Colonic mucosa (tissue), 4 donors: ENCODE measurements at places on chromosomes 2 and 18. TPM values are rescaled to one million over a fixed set of nuclear protein-coding genes. Genes with fewer than 3 reads are reported as not detected.

CDKL4 gene
- total RNA-seq: 0.64 TPM

AGXT gene
- 1.9 TPM for total RNA-seq

DNA sequence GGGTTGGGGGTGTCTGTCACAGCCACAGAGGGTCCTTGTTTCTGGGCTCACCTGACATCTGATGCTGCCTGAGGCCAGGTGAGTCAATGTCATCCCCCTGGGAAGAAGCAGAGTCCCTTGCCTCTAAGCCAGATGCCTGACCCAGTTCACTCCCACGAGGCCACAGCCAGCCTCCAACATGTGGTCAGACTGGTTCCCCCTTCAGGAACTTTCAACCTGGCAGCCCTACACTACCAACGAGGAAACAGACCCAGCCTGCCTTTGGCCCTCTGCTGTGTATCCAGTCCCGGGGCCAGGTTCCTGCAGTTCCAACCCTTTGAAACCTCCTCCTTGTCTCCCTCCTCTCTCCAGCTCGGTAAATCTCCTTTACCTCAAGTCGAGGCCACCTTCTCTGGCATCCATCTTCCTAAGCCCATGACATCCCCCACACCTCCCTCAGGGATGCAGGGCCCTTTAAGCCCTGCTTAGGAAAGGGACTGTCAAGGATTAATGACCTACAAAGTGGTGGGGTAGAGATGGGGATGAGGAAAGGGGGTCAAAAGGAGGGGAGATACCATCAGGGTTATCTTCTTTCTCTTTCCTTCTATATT is 49.2 kb upstream of the SMAD2 start:
- no peak overlapping the region for H3K27ac ChIP-seq
- no peak overlapping the region for H3K4me3 ChIP-seq
- no peaks in the 10 kb centered on the region for H3K27me3 ChIP-seq

DNA sequence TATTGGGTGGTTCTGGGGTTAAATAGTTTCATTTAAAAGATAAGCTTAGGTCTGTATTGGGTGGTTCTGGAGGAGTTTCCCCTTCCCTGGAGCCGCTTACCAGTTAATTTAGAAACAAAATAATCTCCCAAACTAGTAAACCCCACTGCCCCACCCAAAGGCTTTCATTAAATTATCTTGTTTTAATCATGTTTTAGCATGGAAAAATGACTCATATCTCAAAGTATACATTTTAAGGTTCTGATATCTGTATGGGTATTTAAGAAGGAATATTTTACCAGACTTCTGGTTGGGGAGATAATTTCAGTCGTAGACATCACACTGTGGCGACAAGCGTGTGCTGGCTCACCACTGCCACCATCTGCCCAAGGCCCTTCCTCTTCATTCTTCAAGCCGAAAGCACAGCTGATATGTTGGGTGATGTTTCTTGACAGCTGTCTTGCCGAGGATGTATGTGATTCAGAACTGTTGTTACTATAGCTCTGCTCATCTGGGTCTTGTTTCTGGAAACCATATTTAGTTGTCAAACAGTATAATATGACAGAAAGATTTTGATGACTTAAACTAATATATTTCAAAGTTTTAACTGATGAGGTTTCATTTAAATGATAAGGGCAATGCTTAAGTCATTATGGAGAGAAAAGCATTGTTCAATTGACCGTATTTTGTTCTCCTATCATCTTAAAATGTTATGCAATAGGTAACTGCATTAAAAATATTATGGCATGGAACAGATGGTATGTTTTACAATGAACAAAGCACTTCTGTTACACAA is 5.1 kb downstream of the FIGLA start:
- H3K36me3 ChIP-seq: no peaks in the 10 kb centered on the region
- no peak overlapping the region for H3K27ac ChIP-seq
- no peak for DNase-seq
- H3K4me3 ChIP-seq: no peak overlapping the region
- peaks cover 10% of the 10 kb centered on the region for H3K27me3 ChIP-seq
- no peaks in the 10 kb centered on the region for H3K4me1 ChIP-seq

DNA sequence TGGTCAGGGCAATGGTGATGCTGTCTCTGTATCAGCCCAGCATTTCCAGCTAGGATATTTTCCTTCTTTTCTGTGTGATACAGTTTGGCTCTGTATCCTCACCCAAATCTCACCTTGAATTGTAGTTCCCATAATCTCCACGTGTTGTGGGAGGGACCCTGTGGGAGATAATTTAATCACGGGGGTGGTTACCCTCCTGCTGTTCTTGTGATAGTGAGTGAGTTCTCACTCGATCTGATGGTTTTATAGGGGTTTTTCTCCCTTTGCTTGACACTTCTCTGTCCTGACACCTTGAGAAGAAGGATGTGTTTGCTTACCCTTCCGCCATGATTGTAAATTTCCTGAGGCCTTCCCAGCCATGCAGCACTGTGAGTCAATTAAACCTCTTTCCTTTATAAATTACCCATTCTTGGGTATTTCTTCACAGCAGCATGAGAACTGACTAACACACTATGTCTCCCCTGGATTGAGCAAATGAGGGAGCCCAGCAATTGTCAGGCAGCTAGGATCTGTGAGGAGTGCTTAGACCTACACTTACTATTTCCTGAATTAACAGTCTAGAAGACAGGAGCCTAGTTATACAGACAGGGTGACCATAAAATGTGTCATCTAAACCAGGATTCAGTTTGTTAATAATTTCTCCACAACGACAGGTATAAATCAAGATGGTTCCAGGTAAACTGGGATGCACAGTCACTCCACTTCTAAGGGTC is 6.0 kb downstream of the SCN2A start:
- H3K4me1 ChIP-seq: no peaks in the 10 kb centered on the region
- H3K4me3 ChIP-seq: no peak overlapping the region
- no peaks in the 10 kb centered on the region for H3K27me3 ChIP-seq

DNA sequence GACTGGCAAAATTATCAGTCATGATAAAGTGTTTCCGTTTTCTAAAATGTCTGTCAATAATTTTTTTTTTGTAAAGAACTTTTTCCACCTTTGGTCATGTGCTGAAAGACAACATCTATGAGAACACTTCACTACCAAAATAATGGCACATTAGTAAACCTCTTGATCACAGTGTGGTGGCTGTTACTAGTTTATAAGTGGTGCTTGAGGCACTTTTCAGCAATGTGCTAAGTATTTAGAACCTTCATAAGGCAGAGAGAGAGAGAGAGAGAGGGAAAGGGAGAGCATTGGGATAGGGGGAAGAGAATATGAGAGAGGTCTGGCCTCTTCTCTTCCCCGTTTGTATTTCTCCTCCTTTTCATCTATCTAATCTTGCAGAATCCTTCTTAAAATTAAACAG is 1.1 kb upstream of the NYAP2 start:
- H3K4me3 ChIP-seq: no peak overlapping the region
- no peaks in the 10 kb centered on the region for H3K27me3 ChIP-seq
- no peak for DNase-seq
- H3K36me3 ChIP-seq: no peaks in the 10 kb centered on the region
